ENCODE measurements at places on chromosomes 4 and X.

GRCh38 chr4:86876894-86877685 is 15.1 kb downstream of the C4orf36 start:
- DNase-seq, result no peak

DNA sequence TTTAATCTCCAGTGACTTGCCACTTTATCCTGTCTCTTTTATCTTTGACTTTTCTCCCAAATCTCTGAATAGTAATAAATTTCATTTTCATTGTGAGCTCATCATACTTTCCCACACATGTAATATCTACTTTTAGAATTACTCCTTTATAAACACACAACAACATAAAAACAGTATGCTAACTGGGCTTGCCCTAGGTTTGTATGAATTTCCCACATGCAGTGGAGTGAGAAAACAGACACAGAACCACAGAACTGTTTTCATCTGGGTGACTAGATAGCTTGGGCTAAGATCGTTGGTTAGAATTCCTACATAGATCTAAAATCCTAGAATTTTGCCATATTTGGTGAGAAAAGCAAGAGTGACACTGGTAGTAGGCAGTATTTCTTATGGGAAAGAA is 409.5 kb downstream of the SPRY1 start:
- DNase-seq, result no peak

DNA sequence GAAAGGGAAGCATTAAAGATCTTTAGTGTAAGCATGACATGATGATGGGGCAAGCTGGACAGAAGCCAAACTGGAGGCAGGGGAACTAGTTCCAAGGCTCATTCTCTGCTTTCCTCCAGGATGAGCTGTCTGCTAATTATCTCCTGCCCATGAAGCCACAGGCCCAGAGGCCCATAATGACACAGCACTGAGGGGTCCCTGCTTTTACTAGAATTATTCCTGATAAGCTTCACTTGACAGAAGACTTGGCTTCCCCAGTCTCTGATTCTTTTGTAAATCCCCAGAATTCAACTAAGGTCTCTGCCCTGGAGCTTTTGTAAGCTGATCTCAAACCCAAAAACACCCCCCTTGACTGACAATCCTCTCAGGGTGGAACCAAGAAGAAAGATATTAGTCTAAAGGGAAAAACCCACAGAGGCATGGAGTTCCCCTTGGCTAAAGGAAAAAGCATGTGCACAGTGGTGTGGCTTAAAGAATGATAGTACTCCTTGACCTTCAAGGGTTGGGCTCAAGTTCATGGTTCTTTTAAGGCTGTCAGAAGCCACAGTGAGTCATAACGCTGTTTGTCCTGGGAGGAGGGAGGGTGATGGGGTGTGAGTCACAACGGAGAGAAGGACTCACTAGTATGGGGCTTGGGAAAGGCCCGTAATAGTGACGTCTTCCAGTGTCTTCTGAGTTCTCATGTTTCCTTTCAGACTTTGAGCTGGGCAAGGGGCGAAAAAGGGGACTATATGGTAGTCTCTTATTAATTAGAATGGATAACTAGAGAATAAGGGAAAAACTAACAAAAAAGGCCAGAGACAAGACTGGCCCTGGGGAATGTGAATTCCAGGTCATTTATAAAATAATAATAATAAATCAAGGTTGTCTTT is 146.0 kb upstream of the CPEB2 start:
- no peak for DNase-seq

DNA sequence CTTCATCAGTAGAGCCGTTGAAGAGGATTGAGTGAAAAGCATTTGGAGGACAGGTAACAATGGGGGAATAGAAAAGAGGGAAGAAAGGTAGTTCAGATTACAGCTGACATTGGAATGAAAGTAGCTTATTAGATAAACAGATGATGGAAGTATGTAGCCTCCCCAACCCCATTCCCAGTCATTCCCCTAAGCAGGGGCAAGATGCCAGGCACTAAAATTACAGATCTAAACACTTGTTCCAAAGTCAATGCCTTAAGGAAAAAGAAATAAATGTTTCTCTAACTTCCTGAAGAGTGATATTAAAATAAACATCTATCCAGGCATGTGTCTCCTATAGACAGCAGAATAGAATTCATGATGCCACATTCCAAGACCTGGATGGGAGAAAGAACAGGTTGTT is 350.8 kb downstream of the PDGFC start:
- no peak for DNase-seq

DNA sequence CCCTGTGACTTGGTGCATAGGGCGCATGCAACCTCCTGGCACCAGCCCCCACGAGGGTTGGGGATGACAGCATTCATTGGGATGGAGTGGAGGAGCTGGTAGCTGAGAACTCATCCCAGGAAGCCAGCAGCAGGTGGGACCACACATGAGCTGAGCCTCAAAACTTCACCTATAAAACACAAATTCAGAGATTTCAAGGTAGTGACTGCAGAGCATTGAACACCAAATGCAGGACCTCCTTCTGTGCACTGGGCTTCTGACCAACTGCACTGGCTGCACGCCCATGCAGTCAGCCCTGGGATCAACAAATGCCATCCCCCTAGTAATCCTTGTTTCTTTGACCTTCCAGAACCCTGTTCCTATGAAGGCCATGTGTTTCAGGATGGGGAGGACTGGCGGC is 197.8 kb downstream of the FRAS1 start:
- DNase-seq, result no peak

DNA sequence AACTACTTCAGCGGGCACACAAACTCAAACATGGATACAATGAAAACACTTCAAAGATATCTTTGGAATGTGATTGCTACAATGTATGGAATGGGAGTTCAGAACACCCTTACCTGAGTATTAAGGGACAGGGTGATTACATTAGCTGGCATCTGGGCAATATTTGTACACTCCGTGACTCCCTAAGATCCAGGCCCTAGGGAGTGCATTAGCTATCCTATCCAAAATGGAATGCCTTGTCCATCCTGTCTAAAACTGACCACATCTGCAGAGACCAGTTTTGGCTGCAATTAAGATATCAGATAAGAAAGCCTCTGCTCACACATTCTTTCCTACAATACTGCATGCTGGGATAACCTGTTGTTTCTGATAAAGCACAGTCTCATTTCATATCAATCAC is 176.6 kb upstream of the EMCN start:
- DNase-seq, result no peak

- no peak for DNase-seq
Measured at GRCh38 chr4:77453911-77454310, 151.7 kb upstream of the CXCL13 start.

- DNase-seq, result no peak
Measured at GRCh38 chr4:119728185-119728584, 99.6 kb upstream of the PDE5A start.

Measured in vagina (tissue), 2 donors.